ENCODE measurements at places on chromosomes 2 and 18. TPM values are rescaled to one million over a fixed set of nuclear protein-coding genes. Genes with fewer than 3 reads are reported as not detected.
A peak's percentile ranks its signal among the peaks of the same experiment; 100 is the strongest.

DNA sequence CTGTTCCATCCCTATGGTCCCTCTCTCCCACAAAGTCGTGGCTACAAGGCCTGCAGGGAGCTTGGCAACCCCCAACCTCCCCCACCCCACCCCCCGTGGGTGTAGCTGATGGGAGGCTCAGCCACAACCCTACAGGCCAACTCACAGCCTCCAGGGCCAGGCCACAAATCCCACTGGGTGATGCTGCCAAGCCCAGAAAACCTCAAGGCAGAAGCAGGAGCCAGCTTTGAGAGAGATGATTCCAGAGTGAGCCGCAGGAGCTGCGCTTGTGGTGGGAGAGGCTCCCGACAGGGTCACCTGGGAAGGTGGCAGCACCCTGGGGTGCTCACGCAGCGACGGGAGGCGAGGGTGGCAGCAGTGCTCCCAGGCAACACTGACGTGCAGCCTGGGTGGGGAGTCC, 44.8 kb downstream of the ADCY3 start:
- no peak for DNase-seq

- no peak for DNase-seq
Observed at GRCh38 chr2:157777427-157777826, 98.7 kb downstream of the ACVR1 start.

GRCh38 chr18:79884294-79884962, 67.0 kb downstream of the SLC66A2 start:
- DNase-seq, result no peak

GRCh38 chr2:232581725-232582124, 31.2 kb downstream of the EIF4E2 start:
- DNase-seq, result no peak

DNA sequence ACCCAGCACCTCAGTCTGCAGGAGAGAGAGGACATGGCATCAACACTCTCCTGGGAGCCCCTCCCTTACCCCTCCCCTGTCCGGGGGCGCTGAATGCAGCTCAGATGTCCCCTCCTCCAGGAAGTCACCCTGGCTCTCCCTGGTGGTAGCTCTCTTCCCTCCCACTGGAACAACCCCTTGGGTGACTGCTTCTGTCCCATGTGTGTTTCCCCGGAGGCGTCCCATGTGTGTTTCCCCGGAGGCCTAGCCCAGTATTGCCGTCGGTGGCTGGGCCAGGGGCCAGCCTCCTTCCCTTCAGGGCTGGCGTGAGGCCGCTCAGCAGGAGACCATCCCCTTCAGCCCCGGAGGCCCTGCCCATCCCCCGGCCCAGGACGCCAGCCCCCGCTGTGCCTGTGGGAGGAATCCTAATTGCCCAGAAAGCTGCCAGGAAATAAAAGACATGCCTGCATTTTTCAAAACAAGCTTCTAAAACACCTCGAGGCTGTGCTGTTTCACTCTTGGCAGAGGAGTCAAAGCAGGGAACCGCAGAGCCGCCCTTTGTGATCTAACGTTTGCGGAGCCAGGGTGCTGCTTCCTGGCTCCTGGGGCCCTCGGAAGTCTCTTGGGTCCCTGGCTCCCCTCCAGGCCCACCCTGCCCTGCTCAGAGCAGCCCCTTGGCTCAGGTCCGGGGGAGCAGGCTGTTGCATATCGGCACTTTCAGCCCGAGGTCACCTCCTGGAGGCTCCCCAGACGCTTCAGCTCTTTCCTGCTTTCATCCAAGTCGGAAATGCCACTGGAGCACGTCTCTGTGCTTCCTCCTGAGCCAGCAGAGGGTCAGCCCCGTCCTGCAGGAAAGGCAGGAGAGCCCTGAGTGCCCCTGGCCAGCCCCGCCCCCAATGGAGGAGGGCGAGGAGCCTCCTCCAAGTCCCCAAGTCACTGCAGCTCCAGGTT, 11.4 kb downstream of the SNED1 start:
- DNase-seq, result peak; percentile 84

- DNase-seq, result no peak
Observed at GRCh38 chr2:196747400-196747799, 52.1 kb downstream of the GTF3C3 start.

DNA sequence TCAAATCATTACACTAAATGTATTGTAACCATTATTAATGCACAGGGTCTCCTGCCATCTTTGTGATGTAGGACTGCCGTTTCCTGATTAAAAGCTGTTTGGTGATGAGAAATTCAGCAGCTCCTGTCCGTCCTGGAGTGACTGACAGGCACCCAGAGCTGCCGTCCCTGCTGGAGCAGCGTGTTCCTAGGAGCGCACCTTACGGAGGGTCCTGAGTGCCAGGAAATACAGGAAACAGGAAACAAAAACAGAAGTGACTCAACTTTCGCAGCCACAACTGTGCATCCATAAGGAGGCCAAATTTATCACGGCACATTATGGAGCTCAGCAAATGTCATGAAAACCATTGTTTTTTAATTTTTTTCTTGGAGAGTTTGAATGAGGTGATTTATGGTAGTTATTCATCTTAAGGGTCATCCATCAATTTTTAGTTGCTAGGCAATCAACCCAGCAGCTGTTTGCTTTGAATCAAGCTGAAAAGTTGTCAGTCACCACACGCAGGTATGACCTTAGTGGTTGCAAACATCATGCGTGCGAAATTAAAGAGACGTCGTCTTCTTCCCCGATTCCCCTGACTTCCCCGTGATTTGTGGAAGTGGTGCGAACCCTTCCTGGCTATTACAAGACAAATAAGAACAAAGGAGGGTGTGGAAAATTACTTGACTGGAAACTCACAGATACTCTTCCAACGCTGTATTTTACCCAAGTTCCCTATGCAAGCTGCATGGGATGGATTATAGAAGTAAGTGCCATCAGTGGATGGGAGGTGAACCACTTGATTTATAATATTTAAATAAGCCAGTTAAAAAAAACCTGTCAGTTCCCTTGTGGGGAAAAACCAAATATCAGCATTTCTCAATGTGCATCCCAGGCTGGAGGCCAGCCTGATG, 19.8 kb downstream of the TSHZ1 start:
- DNase-seq, result no peak

GRCh38 chr18:25075783-25076182, 276.2 kb downstream of the ZNF521 start:
- no peak for DNase-seq

- DNase-seq, result no peak
Observed at GRCh38 chr18:47331026-47331425, 79.6 kb upstream of the SKOR2 start.

The HOXD13 gene
- not detected for total RNA-seq

DNA sequence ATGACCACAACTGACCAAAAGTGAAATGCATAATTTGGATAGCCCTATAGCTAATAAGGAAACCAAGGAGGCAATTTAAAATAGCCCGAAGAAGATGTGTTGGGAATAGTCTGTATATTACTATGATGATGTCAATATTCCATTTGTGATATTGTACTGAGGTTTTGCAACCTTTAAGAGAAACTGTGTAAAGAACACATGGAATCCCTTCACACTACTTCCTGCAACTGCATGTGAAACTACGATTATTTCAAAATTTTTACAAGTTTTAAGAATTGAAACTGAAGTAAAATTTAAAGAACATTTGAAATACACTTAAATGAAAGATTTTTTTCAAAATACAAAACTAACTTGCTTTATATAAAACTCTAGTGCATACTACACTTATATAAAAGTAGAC, 504.3 kb upstream of the ID2 start:
- DNase-seq, result no peak

DNA sequence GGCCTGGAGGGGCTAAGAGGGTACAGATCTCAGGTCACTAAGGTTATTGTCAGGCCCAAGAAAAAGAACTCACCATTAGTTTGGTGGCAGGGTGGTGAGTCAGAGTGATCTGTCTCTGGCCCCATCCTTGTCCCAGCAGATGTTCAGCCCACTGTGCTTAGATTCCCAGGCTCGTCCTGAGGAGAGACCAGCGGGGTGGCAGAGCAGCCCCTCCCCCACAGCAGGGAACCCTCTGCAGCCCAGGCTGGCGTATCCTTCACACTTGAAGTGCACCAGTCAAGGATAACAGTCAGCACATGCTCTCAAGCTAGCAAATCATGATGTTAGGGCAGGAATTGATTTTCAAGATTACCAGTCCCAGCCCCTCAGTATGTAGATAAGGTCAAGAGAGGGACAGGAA, 43.1 kb downstream of the TMEM185B start:
- no peak for DNase-seq

DNA sequence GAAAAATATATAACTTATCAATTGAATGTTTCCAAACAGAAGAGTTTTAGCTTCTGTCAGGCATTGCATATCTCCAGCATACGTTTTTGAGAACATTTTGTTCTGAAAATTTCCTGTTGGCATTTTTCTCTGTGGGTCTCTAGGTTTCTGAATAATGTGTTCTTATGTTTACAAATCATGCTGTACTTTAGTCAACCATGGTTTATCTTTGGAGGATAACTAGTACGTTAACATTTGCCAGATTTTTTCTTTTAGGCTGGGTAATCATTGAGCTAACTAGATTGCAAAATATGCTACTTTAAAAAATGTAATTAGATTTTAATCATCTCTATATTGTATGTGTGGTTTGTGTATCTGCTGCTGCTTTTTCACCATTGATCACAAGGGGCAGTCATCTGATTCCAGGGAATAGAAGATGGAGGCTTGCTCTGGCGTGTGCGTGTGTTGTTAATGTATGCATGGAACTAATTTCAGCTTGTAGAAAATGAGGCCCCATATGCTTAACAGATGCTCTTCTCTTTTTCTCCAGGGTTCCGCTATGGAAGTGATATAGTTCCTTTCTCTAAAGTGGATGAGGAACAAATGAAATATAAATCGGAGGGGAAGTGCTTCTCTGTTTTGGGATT, 21.3 kb downstream of the XRCC5 start:
- DNase-seq, result no peak

The RAD51AP2 gene
- not detected for total RNA-seq

The RAB6C gene
- total RNA-seq, result not detected

- DNase-seq, result no peak
Observed at GRCh38 chr2:217851191-217852020, 151.4 kb downstream of the TNS1 start.

GRCh38 chr2:30234180-30234971, 3.0 kb downstream of the LBH start:
- DNase-seq, result no peak

The AKAIN1 gene
- not detected for total RNA-seq

DNA sequence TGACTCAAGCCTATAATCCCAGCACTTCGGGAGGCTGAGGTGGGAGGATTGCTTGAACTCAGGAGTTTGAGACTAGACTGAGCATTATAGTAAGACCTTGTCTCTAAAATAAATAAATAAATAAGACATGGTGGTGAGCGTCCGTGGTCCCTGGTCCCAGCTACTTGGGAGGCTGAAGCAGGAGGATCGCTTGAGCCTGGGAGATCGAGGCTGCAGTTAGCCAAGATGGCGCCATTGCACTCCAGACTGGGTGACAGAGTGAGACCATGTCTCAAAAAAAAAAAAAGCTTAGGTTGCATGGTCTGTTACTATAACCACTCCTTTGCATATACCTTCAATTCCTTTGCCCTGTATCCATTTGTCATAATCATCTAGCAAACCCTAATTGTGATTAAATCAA, 3.7 kb downstream of the CYP20A1 start:
- DNase-seq, result no peak

The DYNAP gene
- total RNA-seq, result not detected

DNA sequence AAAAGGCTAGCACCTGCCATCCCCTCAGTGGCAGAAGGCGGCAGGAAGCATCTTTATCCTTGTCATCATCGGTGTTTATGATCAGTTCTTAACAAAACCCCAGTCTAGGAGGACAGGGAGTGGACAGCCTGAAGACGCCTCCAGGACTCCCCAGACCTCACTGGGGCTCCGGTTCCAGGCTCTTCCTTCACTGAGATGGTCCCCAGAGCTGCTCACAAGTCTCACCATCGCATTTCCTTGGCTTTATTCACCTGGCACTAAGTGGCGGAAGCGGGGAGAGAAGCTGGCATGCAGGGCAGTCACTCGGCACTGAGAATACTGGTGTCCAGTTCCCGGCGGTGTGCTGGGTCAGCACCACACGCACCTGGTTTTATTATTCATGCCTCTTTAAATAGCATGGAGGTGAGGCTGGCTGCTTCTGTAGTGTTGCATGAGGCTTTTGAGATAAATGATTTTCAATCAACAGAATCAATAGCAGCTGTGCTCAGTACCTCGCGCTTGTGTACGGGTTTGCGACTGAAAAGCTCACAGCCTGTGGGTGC, 68.7 kb downstream of the CABLES1 start:
- DNase-seq, result no peak

DNA sequence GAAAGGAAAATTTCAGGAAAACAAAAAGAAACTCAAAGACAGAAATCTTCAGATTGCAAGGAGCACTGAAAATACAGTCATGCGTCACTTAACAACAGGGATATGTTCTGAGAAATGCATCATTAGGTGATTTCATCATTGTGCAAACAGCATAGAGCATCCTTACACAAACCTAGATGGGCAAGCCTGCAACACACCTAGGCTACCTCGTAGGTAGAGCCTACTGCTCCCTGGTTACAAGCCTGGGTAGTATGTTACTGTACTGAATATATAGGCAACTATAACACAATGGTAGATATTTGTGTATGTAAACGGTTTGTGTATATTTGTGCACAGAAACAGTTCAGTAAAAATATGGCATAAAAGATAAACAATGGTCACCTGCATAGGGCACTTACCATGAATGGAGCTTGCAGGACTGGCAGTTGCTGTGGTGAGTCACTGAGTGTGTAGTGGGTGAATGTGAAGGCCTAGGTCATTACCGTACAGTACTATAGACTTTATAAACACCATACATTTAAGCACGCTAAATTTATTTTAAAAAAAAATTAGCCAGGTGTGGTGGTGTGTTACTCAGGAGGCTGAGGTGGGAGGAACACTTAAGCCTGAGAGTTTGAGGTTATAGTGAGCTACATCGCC, 33.4 kb downstream of the SFXN5 start:
- no peak for DNase-seq

GRCh38 chr2:203714112-203714511, 7.7 kb downstream of the CD28 start:
- DNase-seq, result no peak

The DES gene
- total RNA-seq, result not detected

DNA sequence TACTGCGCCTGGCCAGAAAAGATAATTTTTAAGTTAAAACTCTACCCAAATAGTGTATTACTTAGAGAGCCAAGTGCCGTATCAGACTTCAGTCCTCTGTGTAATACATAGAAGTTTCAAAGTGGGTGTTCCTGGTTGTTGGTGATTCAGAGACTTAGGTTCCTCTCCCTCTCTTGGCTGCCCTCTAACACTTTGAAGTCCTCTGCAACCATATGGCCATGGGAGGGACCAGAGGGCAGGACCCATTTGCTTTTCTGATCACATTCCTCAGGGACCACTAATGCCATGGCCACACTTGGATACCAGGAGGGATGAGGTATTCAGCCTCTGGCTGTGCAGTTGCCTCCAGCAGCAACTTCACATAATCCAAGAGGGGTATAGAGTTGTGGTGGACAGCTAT, 131.5 kb downstream of the CAPN13 start:
- DNase-seq, result no peak

DNA sequence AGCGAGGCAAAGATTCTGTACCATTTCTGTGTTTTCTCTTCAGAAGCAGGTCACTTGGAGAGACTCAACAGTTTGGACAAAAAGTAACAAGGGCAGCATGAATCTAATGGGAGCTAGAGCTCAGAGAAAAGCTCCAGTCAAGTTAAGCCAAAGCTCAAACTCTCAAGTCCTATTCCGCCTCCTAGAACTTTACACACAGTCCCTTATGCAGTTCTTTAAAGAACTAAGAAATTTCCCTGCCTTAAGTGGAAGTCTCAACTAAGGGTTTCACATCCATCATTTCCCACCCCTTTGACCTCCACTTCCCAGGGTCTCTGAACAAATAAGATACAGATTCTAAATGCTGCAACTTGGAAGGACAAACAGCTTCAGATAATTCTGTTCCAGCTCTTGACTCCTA, 121.3 kb upstream of the RNU4ATAC start:
- DNase-seq, result no peak

The CAPN14 gene
- 0.07 TPM for total RNA-seq

Measured in pulmonary artery endothelial cell (primary cell).